Stimulated activated CD4-positive, alpha-beta T cell treated with anti-CD3 and anti-CD28 coated beads, TNF-alpha, amount 100 ng/mL, for 48 hours (primary cell): ENCODE measurements at places on chromosomes 6 and 20.

DNA sequence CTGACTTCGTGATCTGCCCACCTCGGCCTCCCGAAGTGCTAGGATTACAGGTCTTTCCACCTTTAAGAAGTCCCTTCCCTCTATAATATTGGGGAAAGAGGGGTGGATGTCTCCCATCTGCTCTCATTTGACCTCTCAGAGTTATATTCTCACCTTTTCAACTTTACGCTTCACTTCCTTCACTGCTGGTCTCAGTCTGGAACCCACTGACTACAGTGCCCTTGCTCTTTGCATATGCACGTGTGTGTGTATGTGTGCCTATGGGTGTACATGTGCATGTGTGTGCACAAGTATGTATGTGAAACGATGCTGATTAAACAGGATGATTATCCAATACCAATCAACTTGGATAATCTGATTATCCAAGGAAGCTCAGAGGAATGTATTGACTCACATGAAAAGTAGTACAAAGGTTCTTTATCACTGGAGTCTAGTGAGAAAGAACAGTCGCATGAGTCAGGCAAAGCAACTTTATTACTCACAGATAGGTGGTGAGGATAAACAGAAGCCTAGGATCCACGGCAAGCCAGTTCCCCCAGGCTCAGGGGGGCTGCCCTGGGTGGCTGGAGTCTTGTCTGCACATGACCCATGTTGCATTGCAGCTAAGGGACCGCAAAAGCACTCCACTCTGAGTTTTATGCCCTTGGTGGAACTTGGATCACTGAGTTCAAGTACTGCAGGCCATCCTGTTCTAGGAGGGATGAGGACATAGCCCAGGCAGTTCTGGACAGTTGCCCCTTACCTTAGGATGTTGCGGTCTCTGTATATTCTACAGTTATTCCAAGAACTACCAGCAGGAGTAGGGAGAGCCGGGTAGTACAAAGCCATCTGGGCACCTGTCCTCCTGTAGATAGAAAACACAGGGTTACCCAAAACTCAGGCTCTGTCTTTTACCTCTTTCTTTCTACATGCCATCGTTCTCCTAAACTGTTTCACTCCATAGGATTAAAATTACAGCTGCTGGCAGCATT, 50.9 kb downstream of the SNRNP48 start:
- DNase-seq = no peak

GRCh38 chr6:10529231-10529801, 8.2 kb downstream of the GCNT2 start:
- no peak for DNase-seq

DNA sequence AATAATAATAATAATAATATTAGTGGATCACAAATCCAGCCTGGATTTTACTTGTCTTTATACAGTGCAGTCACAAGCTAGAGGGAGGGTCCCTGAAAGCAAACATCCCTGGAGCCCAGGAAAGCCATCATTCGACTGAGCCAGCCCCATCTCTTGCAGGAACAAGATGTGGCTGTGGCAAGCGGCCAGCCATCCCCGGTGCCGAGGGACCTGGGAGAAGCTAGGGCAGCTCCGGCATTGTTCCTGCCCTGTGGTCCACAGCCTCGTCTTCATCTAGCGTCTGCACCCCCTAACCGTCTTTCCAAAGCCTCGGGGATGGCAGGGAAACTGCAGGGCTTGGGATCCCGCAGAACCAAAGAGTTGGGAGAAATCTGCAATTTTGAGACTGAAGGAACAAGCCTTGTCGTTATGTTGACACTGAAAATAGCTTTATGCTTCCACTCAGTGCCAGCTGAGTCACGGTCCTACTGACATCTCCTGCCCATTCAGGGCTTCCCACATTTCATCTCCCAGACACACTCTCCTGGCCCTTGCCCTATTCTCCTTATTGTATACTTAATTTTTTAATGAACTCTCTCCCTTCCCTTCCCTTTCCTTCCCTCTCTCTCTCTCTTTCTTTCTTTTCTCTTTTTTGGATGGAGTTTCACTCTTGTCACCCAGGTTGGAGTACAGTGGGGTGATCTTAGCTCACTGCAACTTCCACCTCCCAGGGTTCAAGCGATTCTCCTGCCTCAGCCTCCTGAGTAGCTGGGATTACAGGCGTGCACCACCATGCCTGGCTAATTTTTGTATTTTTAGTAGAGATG, 62.5 kb upstream of the ZNFX1 start:
- DNase-seq = no peak

- DNase-seq = no peak
Observed at GRCh38 chr6:121479486-121480098, 44.1 kb downstream of the GJA1 start.

DNA sequence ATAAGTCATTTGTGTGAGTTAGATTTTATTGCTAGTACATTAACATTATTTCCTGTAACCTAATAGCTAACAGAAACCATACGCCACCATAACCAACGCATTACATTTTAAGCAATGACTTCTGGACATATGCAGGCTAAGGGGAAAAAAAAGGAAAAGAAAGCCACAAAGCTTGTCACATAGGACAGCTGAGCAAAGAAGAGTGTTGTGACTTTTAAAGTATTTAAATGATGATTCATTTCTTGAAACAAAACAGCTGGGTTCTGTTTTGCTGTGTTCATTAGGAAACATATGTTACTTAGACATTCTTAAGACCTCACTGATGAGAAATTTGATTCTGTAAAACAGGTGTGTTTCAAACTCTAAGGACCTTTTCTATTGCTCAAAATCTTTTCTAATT, 171.4 kb downstream of the COL9A1 start:
- DNase-seq = no peak

- no peak for DNase-seq
Observed at GRCh38 chr20:58393299-58393698, 4.3 kb downstream of the VAPB start.
